ENCODE measurements at places on chromosomes 2 and 18. TPM values are rescaled to one million over a fixed set of nuclear protein-coding genes. Genes with fewer than 3 reads are reported as not detected.

DNA sequence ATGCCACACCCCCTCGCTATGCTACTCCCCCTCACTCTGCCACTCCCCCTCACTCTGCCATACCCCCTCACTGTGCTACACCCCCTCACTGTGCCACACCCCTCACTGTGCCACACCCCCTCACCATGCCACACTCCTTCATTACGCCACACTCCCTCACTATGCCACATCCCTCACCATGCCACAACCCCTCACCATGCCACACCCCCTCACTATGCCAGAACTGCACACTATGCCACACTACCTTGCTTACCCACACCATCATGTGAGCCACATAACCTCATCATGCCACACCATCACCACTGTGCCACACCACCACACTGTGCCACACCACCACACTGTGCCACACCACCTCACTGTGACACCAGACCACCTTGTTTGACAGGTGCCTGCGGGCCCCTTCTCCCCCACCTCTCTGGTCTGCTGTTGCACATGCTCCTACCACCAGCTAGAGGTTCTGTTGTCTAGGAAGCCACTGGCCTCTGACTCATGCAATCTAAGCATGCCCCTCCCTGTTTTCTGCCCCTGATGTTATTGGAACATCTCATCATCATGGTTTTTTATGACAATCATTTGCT is 22.0 kb downstream of the MARCHF4 start:
- DNase-seq = peak; percentile 57

DNA sequence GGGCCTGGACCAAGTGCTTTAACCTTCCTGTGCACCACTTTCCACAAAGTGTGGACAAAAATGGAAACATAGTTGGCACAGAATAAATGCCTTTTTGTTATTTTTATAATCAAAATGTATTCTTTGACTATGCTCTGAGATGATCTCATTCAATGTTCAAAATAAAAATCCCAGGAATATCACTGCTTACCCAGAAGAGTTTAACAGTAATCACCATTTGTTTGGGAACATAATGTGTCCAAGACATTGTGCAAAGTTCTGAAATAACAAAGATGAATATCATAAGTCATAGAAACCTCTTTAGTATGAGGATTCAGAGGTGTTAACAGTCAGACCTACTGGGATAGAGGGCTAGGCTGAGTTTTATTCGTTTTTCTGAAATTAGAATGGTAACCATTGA is 668.1 kb downstream of the CNTNAP5 start:
- no peak for DNase-seq

C2orf80 gene
- not detected for total RNA-seq

DNA sequence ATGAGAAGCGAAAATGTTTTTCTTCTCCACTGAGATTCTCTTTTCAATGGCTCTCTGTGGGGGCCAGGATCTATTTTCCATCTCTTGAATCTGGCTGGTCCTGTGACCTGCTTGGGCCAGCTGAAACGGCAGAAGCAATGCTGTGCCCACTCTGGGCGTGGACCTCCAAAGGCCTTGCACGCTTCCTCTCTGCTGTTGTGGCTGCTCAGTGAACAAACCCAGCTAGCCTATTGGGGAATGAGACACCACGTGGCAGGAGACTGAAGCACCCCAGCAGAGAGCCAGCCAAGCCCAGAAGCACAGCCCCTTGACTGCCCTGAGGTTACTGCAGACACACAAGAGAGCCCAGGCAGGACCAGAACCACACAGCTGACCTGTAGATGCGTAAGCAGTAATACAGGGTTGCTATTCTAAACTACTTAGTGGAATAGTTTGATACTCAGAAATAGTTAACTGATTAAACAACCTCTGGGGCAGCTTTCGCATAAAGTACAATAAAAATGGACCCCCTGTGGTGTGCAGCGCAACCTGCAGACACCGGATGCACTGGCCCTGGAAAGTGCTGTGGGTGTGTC is 221.7 kb upstream of the SH3BP4 start:
- DNase-seq = no peak

DNA sequence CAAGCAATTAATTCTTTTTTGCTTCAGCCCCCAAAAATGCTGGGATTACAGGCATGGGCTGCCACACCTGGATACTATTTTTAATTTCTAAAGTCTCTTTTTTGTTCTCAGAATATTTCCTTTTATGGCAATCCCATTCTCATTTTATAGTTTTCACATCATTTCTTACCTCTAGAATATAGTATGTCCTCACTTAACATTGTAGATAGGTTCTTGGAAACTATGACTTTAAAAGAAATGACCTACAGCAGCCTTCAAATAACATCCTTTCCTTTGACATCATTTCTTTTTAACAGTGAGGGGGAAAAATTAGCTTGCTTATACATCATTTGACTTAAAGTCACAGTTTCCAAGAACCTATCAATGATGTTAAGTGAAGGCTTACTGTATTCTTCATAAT is 31.6 kb downstream of the RBBP8 start:
- no peak for DNase-seq

DNA sequence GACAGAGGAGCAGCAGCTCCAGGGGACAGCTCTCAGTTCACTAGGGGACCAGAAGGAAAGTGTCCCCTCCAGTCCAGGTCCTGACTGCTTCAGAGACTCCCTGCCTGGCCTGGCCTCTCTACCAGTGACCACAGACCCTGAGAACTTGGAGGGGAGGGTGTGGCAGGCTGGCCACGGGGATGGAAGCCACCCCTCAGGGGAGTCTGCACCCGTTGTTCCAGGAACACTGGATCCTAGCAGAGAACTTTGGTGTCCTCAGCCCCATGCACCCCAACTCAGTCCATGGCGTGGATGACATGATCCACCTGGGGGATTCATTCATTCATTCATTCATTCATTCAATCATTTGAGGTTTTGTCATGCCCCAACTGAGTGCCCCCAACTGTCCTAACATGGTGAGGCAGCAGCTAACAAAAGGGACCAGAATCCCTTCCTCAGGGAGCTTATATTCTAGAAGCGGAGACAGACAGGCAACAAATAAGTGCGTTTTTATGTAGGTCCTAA is 31.9 kb downstream of the MYO7B start:
- no peak for DNase-seq

RGPD3 gene
- total RNA-seq = 0.47 TPM

DNA sequence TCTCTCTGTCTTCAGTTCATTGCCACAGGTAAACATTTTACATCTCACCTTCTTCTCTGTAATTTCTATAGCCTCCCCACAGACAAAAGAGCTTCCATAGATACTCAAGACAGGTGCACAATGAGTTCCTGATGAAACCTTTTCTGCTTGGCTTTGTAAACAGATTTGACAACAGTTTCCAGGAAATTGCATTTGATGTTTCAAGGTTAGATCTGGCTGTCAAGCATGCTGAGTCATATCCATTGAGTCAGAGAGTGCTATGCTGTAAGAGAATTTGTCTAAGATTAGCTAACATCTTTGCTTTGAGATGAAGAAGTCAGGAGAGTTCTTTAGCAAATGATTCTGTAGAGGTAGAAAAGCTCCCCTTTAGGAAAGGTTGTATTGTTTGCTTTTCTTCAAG is 40.6 kb upstream of the MAP2 start:
- DNase-seq = no peak

DNA sequence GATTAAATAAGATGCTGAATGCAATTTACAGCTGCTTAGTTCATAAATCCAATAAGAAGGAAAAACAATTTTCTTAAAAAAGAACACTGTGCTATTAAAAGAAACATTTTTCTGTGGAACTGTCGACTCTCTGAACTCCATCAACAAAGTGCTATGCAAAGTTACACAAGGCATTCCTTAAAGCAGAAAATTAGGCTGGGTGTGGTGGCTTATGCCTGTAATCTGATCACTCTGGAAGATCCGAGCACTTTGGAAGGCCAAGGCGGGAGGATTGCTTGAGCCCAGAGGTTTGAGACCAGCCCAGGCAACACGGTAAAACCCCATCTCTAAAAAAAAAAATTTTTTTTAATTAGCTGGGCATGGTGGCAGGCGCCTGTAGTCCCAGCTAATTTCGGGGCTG is 13.0 kb downstream of the MCM6 start:
- DNase-seq = no peak

GRCh38 chr2:127423478-127423843 is 5.2 kb downstream of the PROC start:
- no peak for DNase-seq

SEC11C gene
- 85.1 TPM for total RNA-seq

DNA sequence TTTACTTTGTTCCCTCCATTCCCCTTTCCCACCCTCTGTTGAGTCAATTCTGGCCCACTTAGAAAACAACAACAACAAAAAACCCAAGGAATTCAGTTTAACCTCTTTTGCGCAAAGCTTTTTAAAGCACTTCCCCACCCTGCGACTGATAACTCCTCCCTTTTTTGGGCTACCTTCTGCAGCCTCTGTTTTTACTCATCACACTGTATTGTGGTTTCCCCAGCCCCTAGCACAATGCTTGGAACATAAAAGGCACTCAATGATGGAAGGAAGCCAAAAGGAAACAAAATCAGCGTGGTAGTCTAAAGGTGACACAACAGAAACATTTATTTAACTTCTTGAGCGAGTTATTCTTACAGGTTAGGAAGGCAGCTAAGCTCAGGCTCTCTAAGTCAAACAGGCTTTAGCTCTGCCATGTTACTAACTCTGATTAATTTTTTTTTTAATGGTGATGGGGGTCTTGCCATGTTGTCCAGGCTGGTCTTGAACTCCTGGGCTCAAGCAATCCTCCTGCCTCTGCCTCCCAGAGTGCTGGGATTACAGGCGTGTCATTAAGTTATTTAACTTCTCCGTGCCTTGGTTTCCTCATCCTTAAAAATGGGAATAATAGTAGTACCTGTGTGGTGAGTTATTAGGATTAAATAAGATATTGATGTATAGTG is 1.3 kb downstream of the CEP68 start:
- DNase-seq = peak; percentile 86
